A673 (cell line): ENCODE measurements at places on chromosomes 16 and 17. TPM values are rescaled to one million over a fixed set of nuclear protein-coding genes. Genes with fewer than 3 reads are reported as not detected.
A peak's percentile ranks its signal among the peaks of the same experiment; 100 is the strongest.

DNA sequence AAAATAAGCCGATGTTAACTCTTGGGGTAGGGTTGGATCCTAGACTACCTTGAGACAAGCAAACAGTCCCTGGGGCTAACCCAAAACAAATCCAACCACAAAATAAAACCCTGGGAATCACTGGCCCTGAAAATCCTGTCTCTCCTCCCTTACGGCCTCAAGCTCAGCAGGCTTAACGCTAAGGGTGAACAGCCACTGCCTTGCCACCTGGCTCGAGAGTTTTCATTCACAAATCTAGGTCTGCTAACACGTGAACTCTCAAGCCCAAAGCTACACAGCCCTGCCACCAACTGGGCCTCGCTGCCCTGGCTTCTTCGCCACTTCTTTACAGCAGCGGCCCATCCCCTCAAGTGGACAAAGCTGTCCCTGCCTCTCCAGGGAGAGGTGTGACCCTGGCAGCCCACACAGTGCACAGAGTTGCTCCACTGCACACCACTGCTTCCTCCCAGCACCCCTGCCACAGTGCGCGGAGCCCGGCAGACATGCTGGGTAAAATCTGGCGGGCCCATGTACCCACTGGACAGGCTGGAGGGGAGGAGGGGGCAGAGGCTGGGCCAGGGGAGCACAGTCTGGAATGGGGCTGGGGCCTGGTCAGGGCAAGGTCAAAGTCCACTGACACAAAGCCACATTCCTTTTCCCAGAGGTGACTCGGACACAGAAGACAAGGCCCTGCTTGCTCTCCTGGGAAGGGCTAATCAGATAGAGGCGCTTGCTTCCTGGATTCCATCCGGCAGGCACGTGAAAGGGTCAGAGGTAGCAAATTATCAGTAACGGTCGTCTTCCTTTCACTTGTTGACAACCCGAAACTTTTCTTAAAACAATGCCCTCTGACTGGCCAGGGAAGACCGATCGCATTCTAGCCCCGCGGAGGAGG lies 996 bp downstream of the PCYT2 start:
- peak overlapping the region; percentile 90 for H3K4me3 ChIP-seq
- H3K27me3 ChIP-seq = no peaks in the 10 kb centered on the region
- peaks cover 5% of the 10 kb centered on the region for H3K4me1 ChIP-seq
- peaks cover 51% of the 10 kb centered on the region for H3K36me3 ChIP-seq
- DNase-seq = no peak
- H3K27ac ChIP-seq = peak overlapping the region; percentile 62

DNA sequence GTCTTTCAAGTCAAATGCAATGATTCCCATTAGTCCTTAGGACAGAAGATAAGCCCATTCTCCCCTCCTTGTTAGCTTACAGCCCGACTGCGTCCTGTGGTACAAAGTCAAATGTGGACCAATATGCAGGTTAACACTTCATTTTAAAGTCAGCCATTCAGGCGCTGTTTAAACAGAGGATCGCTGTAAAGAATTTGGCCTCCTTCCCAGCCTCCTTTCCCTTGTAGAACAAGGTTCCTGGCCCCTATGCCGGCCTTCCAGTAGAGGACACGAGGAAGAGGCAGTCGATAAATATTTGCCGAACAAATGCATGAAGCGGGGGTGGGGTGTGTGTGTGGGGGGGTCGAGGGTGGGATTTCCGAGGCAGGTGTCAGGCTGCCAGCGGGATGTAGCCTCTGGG lies 4.3 kb downstream of the SDK2 start:
- H3K4me1 ChIP-seq = peaks cover 32% of the 10 kb centered on the region
- DNase-seq = no peak
- H3K27me3 ChIP-seq = peaks cover 36% of the 10 kb centered on the region
- H3K27ac ChIP-seq = no peak overlapping the region
- H3K36me3 ChIP-seq = no peaks in the 10 kb centered on the region
- no peak overlapping the region for H3K4me3 ChIP-seq

DNA sequence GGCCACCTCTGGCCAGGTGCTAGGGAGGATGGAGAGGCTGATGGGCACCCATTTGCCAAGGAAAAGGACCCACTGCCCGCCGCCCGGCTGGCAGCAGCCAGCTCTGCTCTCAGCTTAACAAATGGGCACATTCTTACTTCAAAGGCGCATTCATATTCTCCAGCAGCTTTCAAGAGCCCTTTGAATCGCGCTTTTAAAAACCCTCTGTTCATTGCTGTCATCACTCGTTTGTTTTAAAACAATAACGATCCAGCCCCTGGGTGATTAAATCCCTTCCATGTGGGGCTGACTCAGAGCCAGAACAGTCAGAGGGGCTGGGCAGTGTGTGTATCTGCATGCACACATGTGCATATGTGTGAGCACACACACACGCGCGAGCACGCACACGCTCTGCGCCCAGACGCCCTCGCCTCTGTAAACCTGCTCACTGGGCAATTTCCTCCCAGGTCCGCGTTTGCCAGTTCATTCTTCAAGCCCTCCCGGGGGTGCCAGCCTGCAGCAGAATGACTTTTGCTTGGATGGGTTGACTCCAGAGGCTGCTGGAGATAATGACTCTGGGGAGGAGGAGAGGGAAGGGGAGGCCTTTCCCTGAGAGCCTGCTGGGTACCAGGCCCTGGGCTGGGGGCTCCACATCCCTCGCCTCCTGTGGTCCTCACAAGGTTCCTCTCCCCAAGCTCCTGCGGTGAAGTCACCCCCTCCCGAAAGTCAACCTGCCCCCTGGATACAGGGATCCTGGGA lies 133.1 kb downstream of the SDK2 start:
- no peaks in the 10 kb centered on the region for H3K4me1 ChIP-seq
- H3K36me3 ChIP-seq = no peaks in the 10 kb centered on the region
- no peak overlapping the region for H3K4me3 ChIP-seq

- DNase-seq = no peak
- no peak overlapping the region for H3K27ac ChIP-seq
- H3K27me3 ChIP-seq = no peaks in the 10 kb centered on the region
- H3K36me3 ChIP-seq = peaks cover 25% of the 10 kb centered on the region
Observed at GRCh38 chr16:66936889-66937554, 1.7 kb downstream of the CES2 start.

GRCh38 chr16:72877374-72878028 lies 170.4 kb downstream of the ZFHX3 start:
- no peaks in the 10 kb centered on the region for H3K27me3 ChIP-seq
- peak; percentile 87 for DNase-seq
- peaks cover 50% of the 10 kb centered on the region for H3K4me1 ChIP-seq
- peak overlapping the region; percentile 50 for H3K27ac ChIP-seq
- no peaks in the 10 kb centered on the region for H3K36me3 ChIP-seq

DNA sequence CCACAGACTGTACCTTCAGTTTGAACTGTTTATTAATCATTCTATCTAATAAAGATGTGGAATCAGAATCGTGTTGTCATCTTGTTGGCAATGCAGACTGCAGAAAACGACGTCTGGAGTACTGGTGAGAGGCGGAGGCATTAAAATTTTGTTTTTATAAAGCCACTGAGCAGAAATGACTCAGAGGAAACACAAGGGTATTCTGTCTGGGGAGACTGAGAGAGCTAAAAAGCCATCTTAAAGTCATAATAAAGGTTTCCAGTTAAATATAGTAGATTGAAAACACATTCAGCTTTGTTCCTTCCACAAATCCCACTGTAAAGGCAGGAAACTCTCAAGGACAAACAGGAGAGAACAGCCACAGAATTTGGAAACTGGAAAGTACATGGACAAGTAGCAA lies 74.2 kb downstream of the CPPED1 start:
- H3K36me3 ChIP-seq = no peaks in the 10 kb centered on the region
- no peaks in the 10 kb centered on the region for H3K4me1 ChIP-seq
- no peak overlapping the region for H3K27ac ChIP-seq

DNA sequence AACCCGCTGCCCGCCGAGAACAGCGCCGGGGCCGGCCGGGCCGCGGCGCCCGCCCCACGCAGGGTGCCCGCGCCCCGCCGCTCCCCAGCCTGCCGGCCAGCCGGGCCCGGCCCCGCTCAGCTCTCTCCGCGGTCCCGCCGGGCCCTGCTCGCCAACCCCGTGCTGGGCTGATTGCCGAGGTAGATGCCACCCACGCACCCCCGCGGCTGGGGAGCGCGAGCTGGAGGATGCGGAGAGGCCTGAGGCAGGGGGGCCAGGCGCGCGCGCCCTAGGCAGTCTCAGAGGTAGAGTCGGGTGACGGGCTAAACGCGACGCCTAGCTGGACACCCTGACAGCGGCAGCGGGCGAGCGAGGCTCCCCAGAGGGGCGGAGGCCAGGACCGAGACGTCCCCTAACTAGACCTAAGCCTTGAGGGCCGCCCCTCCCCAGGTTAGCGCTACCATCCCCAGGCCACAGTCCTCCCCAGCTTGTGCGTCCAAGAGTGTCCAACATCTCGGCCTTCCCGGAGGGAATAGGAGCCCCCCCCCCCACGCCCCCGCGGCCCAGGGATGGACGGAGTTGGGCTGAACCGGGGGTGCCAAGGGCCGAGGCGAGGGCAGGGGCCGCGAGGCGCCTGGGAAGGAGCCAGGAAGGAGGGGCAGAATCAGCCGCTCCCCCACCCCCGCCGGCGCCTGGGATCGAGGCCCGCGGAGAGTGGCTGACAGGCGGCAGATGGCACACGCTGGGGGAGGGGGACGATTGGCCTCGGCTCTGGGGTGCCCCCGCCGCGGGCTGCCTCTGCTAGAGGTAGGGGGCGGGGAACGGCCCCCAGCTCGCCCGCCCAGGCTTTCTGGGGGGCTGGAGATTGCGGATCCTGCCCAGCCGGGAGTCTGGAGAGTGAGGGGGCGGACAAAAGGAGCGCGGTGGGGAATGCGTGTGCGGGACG lies 2.5 kb upstream of the ZNF423 start:
- peak; percentile 75 for DNase-seq
- peaks cover 30% of the 10 kb centered on the region for H3K4me1 ChIP-seq
- no peaks in the 10 kb centered on the region for H3K36me3 ChIP-seq
- H3K27me3 ChIP-seq = no peaks in the 10 kb centered on the region
- peak overlapping the region; percentile 28 for H3K27ac ChIP-seq

DNA sequence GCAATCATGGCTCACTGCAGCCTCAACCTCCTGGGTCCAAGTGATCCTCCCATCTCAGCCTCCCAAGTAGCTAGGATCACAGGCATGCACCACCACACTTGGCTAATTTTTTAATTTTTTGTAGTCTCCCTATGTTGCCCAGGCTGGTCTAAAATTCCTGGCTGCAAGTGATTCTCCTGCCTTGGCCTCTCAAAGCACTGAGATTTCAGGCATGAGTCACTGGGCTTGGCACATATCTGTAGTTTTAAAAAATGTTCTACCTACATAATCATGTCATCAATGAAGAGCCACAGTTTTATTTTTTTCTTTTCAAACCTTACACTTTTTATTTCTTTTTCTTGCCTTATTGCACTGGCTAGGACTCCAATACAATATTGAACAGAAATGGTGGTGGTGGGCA lies 33.1 kb upstream of the COL1A1 start:
- H3K27ac ChIP-seq = no peak overlapping the region
- no peak overlapping the region for H3K4me3 ChIP-seq
- DNase-seq = no peak
- H3K27me3 ChIP-seq = peaks cover 27% of the 10 kb centered on the region
- H3K36me3 ChIP-seq = no peaks in the 10 kb centered on the region

- H3K27me3 ChIP-seq = no peaks in the 10 kb centered on the region
- H3K4me1 ChIP-seq = no peaks in the 10 kb centered on the region
- H3K36me3 ChIP-seq = no peaks in the 10 kb centered on the region
- H3K4me3 ChIP-seq = no peak overlapping the region
- no peak for DNase-seq
- no peak overlapping the region for H3K27ac ChIP-seq
Observed at GRCh38 chr16:10667239-10667638, 27.5 kb downstream of the TEKT5 start.

- no peaks in the 10 kb centered on the region for H3K4me1 ChIP-seq
- no peak overlapping the region for H3K4me3 ChIP-seq
- H3K27me3 ChIP-seq = no peaks in the 10 kb centered on the region
- no peak overlapping the region for H3K27ac ChIP-seq
- no peaks in the 10 kb centered on the region for H3K36me3 ChIP-seq
- no peak for DNase-seq
Observed at GRCh38 chr16:25626172-25626571, 65.6 kb upstream of the HS3ST4 start.

DNA sequence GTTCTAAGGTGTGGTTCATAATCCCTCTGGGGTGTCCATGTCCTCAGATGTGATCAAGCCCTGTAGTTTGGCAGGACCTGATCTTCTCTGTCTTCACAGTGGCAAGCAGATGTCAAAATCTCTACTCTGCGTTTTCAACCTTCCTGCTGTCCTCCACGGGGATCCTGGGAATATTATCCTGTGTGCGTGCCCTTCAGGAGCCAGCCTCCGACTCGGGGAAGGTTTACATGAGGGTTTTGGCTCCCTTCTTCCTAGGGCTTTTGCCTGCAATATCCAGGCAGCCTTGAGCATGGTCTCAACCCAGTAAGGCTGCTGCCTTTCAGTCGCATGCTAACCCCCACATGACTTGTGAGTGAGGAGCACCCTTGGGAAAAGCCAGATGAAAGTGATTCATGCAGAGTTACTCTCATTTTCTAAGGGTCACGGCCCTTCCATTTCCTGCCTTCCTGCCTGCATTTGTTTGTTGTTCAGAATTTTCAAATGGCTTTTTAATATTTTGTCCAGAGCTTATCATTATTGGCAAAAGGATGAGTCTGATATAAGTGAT lies 202.2 kb upstream of the CHMP6 start:
- H3K36me3 ChIP-seq = no peaks in the 10 kb centered on the region
- no peak overlapping the region for H3K4me3 ChIP-seq
- peak; percentile 92 for DNase-seq

UTS2R gene
- 0.52 and 0.58 TPM in 2 replicates for total RNA-seq

GAS2L2 gene
- total RNA-seq = not detected in 2 replicates

KCNJ12 gene
- total RNA-seq = 1.2 and 2.1 TPM in 2 replicates

CALB2 gene
- not detected in 2 replicates for total RNA-seq

PLEKHH3 gene
- 11.9 and 16.8 TPM in 2 replicates for total RNA-seq

HIC1 gene
- 0.84 and 1.5 TPM in 2 replicates for total RNA-seq
